DMS 273 treated with DMSO at 0.1 percent for 48 hours (cell line): ENCODE measurements at places on chromosomes 6 and 20.
A peak's percentile ranks its signal among the peaks of the same experiment; 100 is the strongest.

DNA sequence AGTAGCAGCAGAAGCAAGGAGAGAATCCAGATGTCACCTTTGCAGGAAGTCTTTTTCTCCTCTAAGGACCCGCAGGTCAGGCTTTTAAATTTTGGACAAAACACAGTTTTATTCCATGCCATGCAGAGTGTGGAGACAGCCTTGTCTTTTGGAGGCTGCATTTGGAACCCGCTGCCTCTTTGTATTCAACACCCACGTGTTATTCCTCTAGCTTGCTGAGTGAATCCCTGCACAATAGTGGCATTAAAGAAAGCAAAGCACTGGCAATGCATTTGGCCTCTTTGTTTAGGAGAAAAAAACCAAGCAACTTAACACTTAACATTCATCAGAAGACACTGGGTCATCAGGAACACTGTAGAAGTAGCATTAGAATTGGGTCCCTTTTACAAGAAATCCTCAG is 43.5 kb downstream of the TFAP2B start:
- DNase-seq: no peak

DNA sequence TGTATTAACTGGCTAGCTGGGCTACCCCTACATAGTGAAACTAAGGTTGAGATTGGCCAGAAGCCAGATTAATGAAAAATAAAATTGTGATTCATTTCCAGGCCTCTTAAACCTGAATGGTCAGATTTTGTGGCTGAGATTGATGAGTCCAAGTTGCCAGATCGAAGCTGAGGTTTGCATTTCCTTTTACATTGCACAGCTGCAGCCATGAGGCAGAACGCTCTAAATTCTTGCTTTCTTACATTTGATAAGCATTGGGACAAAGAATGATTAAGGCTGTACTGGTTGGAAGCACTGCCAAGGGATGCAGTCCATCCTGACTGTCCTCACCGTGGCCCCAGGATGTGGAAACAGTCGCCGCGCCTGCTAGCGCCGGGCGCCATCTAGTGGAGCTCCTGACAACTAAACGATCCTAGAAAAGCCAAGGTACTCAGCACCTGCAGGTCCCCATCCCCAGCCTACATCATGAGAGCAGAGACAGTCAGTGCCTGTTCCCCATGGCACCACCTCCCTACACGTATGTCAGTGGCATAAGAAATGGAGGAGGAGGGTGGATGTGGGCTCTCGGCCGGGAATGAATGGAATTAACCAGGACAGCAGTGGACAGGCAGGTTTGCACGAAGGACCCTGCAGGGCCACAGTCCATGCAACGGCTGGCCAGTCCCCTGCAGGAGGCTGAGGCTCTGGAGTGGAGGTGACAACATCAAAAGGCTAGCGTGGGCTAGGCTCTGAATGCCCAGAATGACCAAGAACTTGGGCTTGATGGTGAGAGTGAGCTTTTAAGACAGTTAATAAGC is 19.0 kb downstream of the PXDC1 start:
- DNase-seq: peak; percentile 31

DNA sequence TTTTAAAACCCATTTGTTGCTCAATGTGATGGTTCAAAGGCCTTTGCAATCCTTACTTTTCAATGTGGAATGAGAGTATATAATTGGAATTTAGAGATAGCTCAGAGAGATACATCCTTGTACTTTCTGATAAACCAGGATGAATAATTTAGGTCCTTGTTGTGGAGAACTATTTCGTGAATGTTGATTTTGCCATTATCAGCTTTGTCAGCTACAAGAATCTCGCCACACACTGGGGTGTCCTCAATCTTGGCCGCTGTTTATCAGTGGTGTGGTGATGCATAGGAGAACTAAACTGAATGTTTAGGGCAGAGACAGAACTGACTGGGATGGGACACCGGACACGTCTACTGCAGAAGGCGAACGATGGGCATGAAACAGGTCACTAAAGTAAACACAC is 111.2 kb upstream of the SLC35B3 start:
- DNase-seq: no peak

DNA sequence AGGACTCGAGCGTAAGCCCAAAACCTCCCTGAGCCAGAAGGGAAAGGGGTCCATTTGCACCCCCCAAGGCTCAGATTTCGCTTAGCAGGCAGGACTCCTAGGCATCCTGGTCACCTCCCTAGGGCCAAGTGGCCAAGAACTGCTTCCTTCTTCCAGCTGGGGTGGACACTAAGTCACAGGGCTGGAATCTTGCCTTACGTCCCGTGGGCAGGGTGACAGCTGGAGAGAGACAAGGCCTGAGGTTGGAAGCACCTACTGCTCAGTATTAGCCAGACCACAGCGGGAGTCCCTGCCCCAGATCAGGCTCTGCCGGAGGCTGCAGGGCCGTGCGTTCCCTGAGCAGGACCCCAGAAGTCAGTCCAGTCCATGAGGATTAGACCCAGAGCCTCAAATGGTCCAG is 19.7 kb downstream of the LAMA5 start:
- no peak for DNase-seq

DNA sequence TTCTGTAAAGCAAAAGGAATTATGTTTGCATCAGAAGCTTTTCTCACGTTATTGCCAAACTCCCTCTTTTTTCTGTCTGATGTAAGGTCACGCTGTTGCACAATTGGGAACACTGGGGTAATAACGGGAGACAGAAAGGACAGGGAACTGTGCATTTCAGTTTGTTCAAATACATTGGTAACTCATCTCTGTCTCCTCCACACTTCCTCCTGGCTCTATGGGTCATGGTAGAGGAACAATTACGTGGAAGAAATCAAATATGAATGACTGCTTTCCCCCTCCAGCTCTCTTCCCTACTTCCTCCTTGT is 132.2 kb upstream of the TNFAIP3 start:
- no peak for DNase-seq

- DNase-seq: no peak
These were observed 2.2 kb downstream of the PSMG4 start for GRCh38 chr6:3260772-3261517.

DNA sequence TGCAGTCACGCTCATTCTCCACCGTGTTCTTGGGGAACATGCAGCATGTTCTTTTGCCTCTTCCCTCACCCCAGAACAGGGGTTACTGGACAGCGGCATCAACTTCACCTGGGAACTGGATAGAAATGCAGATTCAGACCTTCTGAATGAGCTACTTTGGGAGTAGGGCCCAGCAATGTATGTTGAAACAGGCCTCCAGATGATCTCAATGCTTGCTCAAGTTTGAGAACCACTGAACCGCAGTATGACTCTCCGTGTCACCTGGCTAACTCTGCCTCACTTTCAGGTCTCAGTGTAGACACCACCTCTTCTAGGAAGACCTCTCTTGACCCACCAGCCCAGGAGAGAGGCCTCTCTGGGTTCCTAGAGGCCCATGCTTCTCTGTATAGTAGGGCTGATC is 4.9 kb downstream of the TRIB3 start:
- DNase-seq: no peak

- no peak for DNase-seq
These were observed 38.5 kb downstream of the TBC1D7 start for GRCh38 chr6:13289789-13290318.
